Left ventricle myocardium inferior (tissue), 1 donor: ENCODE measurements at places on chromosomes 1 and 21. TPM values are rescaled to one million over a fixed set of nuclear protein-coding genes. Genes with fewer than 3 reads are reported as not detected.

- H3K27me3 ChIP-seq = no peaks in the 10 kb centered on the region
- H3K4me3 ChIP-seq = no peak overlapping the region
- no peaks in the 10 kb centered on the region for H3K36me3 ChIP-seq
- no peaks in the 10 kb centered on the region for H3K4me1 ChIP-seq
These were observed 331.2 kb downstream of the KIF26B start for GRCh38 chr1:245485996-245486395.

The FBLIM1 gene
- total RNA-seq = 89.1 TPM

DNA sequence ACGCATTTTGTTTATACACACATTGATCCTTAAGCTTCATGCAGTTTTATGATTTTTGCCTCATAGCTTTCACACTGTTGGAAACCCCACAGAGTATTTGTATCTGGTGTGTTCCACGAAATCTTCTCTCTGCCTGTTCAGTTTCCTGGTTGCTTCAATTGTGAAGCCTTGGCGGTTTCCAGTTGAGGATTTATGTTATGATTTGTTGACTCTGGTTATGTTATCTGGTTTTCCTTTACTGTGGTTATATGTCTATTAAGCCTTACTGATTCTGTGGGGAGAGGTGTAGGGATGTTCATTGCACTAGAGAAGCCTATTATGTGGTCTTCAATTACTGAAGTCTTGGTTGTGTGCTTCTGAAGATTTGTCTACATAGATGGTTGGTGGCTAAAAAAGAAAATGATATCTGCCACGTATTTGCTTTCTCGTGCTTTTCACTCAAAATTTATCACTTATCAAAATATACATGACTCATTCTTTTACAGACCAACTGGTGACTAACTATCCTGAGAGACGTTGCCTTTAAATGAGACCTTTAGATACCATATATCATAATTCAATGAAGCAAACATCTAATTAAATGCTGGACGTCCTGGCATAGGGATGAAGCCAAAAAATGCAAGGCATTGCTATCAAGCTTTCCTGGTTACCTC lies 488.0 kb upstream of the B3GALT2 start:
- H3K36me3 ChIP-seq = no peaks in the 10 kb centered on the region
- DNase-seq = no peak
- no peak overlapping the region for H3K27ac ChIP-seq

The ERICH3 gene
- total RNA-seq = not detected

DNA sequence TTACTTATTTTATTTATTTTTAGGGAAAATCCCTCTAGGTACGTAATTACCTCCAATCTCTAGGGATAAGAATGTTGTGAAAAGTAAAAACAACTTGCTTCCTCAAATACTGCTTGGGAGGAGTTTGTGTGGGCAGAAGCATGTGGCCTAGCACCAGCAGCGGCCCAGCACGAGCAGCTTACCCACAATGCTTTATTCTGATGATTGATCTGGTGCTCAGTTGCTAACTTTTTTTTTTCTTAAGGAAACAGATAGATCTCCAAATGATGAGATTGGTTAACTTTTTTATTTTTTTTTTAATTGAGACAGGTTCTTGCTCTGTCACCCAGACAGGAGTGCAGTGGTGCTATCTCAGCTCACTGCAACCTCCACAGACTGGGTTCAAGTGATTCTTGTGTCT lies 4.2 kb downstream of the CLIC6 start:
- peaks cover 72% of the 10 kb centered on the region for H3K27me3 ChIP-seq
- no peaks in the 10 kb centered on the region for H3K36me3 ChIP-seq
- no peak overlapping the region for H3K4me3 ChIP-seq

The GNAT2 gene
- not detected for total RNA-seq

GRCh38 chr1:98516306-98516705 lies 145.2 kb upstream of the SNX7 start:
- no peaks in the 10 kb centered on the region for H3K36me3 ChIP-seq
- H3K27me3 ChIP-seq = no peaks in the 10 kb centered on the region
- no peaks in the 10 kb centered on the region for H3K4me1 ChIP-seq
- no peak for DNase-seq
- H3K4me3 ChIP-seq = no peak overlapping the region
- no peak overlapping the region for H3K27ac ChIP-seq

The AMY2A gene
- not detected for total RNA-seq

GRCh38 chr21:31634993-31635392 lies 24.5 kb upstream of the SOD1 start:
- no peaks in the 10 kb centered on the region for H3K4me1 ChIP-seq
- no peak overlapping the region for H3K4me3 ChIP-seq
- H3K36me3 ChIP-seq = no peaks in the 10 kb centered on the region
- H3K27me3 ChIP-seq = no peaks in the 10 kb centered on the region

- no peak for DNase-seq
- H3K36me3 ChIP-seq = peaks cover 6% of the 10 kb centered on the region
- no peaks in the 10 kb centered on the region for H3K27me3 ChIP-seq
- no peak overlapping the region for H3K27ac ChIP-seq
These were observed 1.6 kb downstream of the ELF3 start for GRCh38 chr1:202011994-202012393.

DNA sequence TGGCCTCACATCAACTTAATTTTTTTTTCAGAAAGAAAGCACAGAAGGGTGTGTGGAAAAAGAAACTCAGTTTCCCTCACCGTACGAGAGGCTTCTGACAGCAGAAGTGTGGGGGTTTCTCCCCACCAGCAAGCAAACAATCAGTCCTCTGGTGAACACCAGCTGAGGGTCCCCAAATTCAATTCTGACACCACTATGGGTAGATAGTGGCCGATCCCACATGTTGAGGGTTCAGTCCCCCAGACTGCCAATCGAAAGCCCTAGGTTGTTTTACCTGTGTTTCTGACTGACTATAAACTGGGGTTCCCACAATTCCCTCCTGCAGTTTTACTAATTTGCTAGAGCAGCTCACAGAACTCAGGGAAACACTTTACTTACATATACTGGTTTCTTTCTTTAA lies 2.1 kb downstream of the IFI6 start:
- peaks cover 19% of the 10 kb centered on the region for H3K36me3 ChIP-seq

The KRTAP12-1 gene
- not detected for total RNA-seq

The AMIGO1 gene
- 19.4 TPM for total RNA-seq

The LRRC41 gene
- total RNA-seq = 38.8 TPM

DNA sequence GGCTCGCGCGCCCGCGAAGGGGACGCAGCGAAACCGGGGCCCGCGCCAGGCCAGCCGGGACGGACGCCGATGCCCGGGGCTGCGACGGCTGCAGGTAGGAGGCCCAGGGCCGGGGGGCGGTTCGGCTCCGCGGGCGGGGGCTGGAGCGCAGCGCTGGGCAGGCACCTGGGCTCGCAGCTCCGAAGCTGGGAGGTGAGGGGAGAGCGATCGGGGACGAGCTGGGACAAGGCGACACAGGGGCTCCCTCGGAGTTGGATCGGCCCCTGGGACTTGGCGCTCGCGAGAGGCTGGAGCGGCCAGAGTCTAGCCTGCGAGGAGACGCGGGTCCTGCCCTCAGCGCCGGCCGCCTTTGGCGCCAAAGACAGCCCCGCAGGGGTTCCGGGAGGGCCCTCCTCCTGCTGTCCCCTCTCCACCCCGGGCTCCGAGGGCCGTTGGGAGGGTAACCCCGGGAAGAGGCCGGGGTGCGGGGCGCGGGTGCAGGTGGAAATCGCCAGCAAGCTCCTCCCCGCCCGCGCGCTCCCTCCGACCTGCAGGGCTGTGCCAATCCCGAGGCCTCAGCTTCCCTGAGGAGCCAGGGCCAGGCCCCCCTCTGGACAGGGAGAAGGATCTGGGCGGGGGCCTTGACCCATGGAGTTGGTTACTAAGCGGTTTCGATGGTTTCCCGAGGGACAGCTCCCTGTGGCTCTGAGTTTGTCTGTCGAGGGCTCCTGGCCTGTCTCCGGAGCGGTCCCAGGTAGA lies 401 bp downstream of the TP73 start:
- DNase-seq = no peak
- no peaks in the 10 kb centered on the region for H3K36me3 ChIP-seq
- no peak overlapping the region for H3K27ac ChIP-seq
- H3K4me1 ChIP-seq = peaks cover 56% of the 10 kb centered on the region

- no peak overlapping the region for H3K4me3 ChIP-seq
- peaks cover 6% of the 10 kb centered on the region for H3K4me1 ChIP-seq
- no peak for DNase-seq
- no peak overlapping the region for H3K27ac ChIP-seq
- H3K27me3 ChIP-seq = no peaks in the 10 kb centered on the region
These were observed 23.4 kb upstream of the ADARB1 start for GRCh38 chr21:45050797-45051489.

- H3K4me1 ChIP-seq = no peaks in the 10 kb centered on the region
- H3K27me3 ChIP-seq = no peaks in the 10 kb centered on the region
- H3K36me3 ChIP-seq = peaks cover 31% of the 10 kb centered on the region
These were observed 32.7 kb downstream of the BEND5 start for GRCh38 chr1:48744032-48744431.

DNA sequence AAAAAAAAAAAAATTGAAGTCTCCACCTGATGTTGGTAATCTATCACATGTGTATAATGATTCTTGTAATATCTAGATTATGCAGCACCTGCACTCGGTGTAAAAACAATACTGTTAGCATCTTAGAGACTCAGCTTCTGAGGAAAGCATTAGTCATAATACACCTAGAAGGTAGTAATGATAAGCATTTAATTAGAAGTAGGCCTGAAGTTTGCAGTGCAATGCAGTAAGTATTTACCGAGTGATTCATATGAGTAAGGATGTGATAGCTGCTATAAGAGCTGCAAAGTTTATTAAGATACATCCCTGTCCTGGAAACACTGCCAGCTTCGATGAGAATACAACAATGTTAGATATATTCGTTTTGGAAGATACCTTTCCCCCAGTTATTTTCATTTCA lies 196.4 kb downstream of the GREM2 start:
- H3K27ac ChIP-seq = no peak overlapping the region
- no peak for DNase-seq
- H3K4me1 ChIP-seq = no peaks in the 10 kb centered on the region
- H3K27me3 ChIP-seq = no peaks in the 10 kb centered on the region
- no peak overlapping the region for H3K4me3 ChIP-seq

The IFNLR1 gene
- total RNA-seq = 2.0 TPM

DNA sequence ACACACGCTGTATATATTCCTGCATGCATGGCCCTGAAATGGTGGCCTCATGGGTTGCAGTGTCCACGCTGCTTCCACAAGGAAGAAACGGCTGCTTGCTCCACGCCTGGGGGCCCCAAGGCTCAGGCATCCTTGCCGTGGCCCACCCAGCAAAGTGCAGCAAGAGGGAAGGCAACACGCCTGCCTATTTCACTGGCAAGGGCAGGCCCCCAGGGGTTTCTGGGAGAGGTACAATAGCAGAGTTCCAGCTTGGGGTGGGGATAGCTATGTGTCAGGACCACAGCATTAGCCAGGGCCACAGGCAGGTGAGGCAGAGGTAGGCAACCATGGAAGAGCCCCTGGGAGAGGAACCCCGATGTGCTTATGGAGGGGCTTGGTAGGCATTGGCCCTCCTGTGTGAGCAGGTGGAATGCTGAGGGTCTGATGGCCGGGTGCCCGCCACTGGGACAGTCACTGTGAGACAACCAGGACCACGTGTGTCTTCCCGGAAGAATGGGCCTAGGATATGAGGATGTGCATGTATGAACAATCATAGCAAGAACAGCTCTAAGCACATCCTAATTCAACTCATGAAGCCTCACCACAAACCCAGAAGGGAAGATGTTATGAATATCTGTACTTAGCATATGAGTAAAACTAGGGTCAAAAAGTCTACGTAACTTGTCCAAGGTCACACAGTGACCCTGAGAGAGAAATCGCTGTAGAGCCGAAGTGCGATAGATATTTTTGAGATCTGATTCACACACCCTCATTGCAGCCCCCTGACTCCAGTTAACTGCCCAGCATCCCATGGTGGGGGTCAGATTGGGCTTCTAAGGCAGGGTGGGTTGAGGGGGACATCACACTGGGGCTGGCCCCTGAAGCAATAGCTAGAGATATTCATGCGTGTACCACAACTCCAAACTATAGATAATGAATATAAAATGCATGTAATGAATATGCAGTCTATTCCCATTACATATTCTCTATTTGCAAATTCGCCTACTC lies 11.8 kb downstream of the TFF2 start:
- H3K27me3 ChIP-seq = peaks cover 36% of the 10 kb centered on the region
- no peak overlapping the region for H3K27ac ChIP-seq
- no peak for DNase-seq
- H3K4me3 ChIP-seq = no peak overlapping the region

The ARTN gene
- 0.14 TPM for total RNA-seq

- H3K36me3 ChIP-seq = no peaks in the 10 kb centered on the region
- H3K27me3 ChIP-seq = no peaks in the 10 kb centered on the region
- no peak for DNase-seq
- peaks cover 23% of the 10 kb centered on the region for H3K4me1 ChIP-seq
- H3K27ac ChIP-seq = no peak overlapping the region
These were observed 2.0 kb downstream of the HCN3 start for GRCh38 chr1:155279268-155279667.

DNA sequence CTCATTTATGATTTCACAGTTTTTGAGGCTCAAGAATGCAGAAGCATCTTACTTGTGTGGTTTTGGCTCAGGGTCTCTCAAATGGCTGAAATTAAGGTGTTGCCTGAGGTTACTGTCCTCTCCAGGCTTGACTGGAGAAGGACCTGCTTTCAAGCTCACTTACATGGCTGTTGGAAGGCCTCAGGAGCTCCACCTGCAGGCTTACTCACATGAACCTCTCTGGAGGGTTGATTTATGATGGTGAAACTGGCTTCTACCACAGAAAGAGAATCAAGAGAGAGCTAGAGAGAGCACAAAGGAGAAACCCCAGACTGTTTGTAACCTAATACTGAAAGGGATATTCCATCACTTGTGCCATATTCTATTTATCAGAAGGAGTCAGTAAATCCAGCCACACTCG lies 6.2 kb upstream of the KCNK2 start:
- H3K4me3 ChIP-seq = no peak overlapping the region
- H3K4me1 ChIP-seq = no peaks in the 10 kb centered on the region

GRCh38 chr1:15963968-15964648 lies 11.8 kb downstream of the ZBTB17 start:
- H3K4me3 ChIP-seq = no peak overlapping the region
- H3K27ac ChIP-seq = peak overlapping the region; percentile 3
- no peak for DNase-seq
- H3K4me1 ChIP-seq = peaks cover 60% of the 10 kb centered on the region
- no peaks in the 10 kb centered on the region for H3K27me3 ChIP-seq
- peaks cover 9% of the 10 kb centered on the region for H3K36me3 ChIP-seq

The S1PR1 gene
- 54.9 TPM for total RNA-seq

DNA sequence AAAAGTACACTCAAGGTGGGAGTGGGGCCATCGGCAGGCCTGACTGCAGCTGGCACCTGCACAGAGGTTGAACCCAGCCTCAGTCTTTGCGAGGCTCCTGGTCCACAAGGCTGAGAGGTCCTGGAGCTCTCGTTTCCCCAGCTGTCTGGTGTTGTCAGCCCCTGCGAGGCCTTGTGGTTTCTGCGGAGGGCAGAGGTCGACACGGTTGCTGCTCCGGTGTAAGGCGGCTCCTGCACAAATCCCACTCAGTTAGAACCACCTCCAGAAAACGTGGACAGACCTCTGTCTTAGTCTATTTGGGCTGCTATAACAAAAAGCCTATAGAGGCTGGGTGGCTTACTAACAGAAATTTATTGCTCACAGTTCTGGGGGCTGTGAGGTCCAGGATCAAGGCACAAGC lies 5.8 kb downstream of the KIAA1614 start:
- H3K4me1 ChIP-seq = peaks cover under 1% of the 10 kb centered on the region
- no peaks in the 10 kb centered on the region for H3K27me3 ChIP-seq
- H3K36me3 ChIP-seq = peaks cover 20% of the 10 kb centered on the region
- no peak for DNase-seq
- no peak overlapping the region for H3K27ac ChIP-seq

The OR6N2 gene
- not detected for total RNA-seq

GRCh38 chr1:115531631-115532264 lies 110.0 kb upstream of the VANGL1 start:
- no peaks in the 10 kb centered on the region for H3K36me3 ChIP-seq
- H3K4me3 ChIP-seq = no peak overlapping the region
- H3K27ac ChIP-seq = peak overlapping the region; percentile 51
- H3K4me1 ChIP-seq = peaks cover 9% of the 10 kb centered on the region

GRCh38 chr1:174999936-175000696 lies at the start of gene CACYBP:
TSS of gene CACYBP (plus strand) at chr1:174999947. CDS start at chr1:175000181, 234 bp downstream.
- peak within 1 kb of the TSS; percentile 94 for H3K4me3 ChIP-seq
- H3K27me3 ChIP-seq = no peaks in the 10 kb centered on the region
- H3K36me3 ChIP-seq = peaks cover 6% of the 10 kb centered on the region

The HSD11B1 gene
- 4.1 TPM for total RNA-seq

The CITED4 gene
- 24.4 TPM for total RNA-seq
